ENCODE measurements at places on chromosomes 2 and 18. TPM values are rescaled to one million over a fixed set of nuclear protein-coding genes. Genes with fewer than 3 reads are reported as not detected.

DNA sequence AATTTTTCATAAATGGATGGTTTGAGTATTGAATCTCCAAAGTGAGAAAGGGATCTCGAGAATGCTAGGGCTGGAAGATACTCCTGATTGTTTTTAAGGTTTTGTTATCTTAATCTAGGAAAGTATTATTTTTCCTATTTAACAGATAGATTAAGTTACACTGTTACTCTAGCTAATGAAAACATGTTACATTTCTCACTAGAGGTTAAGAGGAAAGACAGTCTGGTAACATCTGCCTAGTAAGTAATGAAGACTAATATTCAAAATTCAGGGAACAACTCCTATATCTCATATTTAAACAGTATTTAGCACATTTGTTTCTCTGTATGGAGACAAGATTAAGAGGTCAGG, 2.0 kb downstream of the GALNT3 start:
- no peak for DNase-seq

- no peak for DNase-seq
Observed at GRCh38 chr2:30136764-30137444, 9.9 kb upstream of the YPEL5 start.

Gene TTL
- total RNA-seq = 9.5 TPM

Gene KCNS3
- 2.8 TPM for total RNA-seq

Gene CNGA3
- total RNA-seq = not detected

DNA sequence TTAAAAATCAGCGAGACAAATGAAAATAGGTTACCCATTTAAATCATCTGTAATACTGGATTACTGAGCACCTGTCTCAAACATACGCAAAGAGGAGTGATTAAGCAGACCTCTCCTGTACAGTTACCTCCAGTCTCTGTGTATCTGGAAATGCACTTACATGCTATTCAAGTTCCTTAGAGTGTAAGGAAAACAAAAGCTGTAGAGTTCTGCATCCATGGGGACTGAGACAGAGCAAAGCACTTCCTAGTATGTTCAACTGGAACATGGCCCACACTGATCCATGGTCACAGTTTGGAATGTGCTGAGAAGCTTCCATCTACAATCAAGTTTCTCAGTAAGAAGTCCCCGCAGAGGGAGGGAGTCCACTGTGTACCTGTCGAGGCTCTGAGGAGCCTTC, 63.9 kb downstream of the PPP4R1 start:
- no peak for DNase-seq

GRCh38 chr2:80643598-80643997, 339.0 kb upstream of the LRRTM1 start:
- DNase-seq = no peak

- no peak for DNase-seq
Observed at GRCh38 chr2:64267699-64268098, 123.5 kb upstream of the PELI1 start.

Gene TRIM43
- total RNA-seq = not detected

GRCh38 chr2:68743531-68743930, 8.9 kb downstream of the ARHGAP25 start:
- DNase-seq = no peak

GRCh38 chr2:15159751-15160177, 401.4 kb downstream of the NBAS start:
- no peak for DNase-seq

DNA sequence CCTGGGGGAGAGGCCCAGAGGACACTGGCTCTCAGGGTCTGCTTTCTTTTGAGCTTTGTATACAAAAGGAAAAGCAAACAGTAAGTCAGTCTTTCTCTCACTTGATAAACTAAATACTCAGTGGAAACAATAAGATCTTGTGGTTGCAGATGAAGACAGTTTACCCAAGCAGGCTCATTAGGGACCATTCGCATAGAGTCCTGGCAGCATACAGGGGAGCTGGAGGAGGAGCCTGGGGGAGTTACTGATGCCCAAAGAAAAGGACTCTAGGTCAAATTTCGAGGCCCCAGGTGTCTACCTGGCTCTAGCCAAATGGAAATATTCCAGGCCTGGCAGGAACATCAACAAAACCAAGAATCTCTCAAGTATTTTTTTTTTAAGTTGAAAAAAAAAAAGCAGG, 225.3 kb downstream of the CNTNAP5 start:
- DNase-seq = no peak

Gene GULP1
- total RNA-seq = 6.9 TPM

- DNase-seq = no peak
Observed at GRCh38 chr2:86336675-86337243, 667 bp downstream of the REEP1 start.

DNA sequence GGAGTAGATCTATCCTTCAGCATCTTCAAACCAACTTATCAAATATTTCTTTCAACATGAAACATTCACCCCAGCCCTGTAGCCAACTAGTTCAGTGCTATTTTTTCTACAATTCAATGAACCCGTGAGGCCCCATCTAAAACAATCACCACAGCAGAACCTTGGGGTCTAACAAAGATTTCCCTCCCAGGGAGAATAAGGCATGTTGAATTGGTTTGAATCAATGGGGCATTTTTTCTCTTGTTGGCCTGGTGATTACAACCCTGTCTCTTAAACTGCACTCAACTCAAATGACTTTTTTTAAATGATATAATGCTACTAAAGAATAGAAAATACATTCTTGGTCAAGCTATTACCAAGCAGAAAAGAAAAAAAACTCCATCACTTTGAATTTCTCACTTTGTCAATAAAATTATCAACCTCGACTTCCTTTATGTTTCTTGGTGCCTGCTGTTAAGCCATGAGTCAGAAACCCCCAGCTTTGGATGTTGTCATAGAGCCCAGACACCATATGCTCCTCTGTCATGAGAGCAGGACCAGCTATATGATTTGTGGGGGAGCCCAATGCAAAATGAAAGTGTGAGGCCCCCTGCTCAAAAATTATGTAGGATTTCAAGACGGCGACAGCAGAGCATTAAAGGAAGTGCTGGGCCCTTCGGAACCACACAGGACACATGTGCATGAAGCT, 282.4 kb downstream of the MEIS1 start:
- no peak for DNase-seq

GRCh38 chr2:119108186-119108585, 50.4 kb downstream of the C1QL2 start:
- DNase-seq = peak; percentile 20

DNA sequence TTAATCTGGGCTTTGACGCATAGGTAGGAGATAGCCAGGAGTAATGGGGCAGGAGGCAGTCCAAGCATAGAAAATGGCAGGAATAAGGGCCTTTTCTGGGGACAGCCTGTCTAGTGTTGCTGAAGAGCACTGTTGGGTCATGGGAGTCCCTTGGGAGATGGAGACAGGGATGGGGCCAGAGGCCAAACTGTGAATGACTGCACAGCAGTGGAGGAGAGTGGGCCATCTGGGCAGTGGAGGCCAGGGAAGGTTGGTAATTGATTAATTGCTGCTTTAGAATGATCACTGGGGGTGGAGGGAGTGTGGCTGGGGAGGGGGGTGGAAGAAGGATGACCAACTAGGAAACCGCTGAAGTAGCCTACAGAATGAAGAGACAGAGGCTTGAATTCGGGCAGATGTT, 28.6 kb upstream of the CREG2 start:
- no peak for DNase-seq

GRCh38 chr2:68663371-68664156, 20.2 kb downstream of the PROKR1 start:
- no peak for DNase-seq

DNA sequence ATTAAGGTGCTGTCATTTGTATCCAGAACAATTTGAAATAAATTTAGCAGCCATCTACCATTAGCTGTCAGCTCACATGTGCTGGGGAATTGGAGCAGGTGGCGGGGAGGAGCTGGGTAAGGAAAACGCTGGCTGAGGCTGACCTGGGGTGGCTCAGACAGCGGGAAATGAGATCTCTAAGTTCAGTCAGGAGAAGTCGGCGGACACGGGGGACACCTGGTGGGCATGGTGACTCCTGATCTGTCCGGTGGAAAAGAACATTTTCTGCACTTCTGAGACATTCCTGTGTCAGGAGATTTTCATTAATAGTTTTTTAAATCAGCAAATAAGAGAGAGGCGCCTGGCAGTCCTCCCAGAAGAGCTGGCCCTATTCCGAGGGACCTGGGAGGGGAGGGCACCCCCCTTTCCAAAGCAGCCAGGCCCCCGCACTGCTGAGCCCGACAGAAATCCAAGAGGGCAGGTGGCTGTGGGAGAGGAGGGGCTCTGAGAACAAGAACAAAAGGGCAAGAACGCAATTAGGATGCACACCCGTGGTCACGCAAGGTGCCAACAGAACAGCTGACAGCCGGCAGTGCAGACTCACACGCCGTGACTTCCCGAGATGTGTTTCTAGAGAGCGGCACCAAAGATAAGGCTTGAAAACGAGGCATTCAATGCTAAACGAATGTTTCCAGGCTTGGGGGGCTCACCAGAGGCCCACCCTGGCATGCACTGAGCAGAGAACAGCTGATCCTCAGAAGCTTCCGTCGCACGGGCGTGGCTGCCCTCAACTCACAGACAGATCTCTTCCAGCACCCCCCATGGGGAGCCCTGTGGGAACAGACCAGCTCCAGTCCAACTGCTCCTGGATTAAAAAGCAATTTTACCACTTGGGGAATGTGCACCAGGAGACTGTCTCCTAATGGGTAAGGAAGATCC, 26.4 kb downstream of the SLC66A2 start:
- DNase-seq = peak; percentile 29

DNA sequence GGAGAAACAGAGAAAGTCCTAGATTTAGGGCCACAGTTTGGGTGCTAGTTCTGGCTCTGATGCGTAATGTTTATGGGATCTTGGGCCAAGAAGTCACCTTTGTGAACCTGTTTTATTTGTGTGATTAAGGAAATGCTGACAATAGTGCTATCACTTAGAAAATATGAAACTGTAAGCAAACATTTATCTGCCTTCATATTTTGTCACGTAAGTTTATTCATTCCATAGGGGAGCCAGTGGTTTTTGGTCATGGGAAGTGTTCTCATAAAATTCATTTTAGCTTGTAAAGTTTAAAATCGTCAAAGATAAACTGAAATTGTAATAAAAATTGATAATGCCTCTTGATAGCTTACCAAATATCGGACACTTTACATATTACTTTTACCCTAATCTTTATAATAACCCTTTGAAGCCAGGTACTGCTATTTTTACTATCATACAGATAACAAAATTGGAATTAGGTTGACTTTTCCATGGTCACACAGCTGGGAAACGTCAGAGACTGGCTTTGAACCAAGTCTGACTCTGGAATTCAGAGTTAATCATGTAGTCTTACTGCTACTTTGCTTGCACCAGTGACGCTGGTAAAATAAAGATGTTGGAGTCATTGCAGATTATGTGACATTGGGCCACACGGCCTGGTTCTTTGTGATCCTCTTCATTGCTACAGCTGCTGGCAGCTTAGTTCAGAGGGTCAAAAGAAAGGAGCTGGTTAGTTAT, 99.7 kb downstream of the ICA1L start:
- DNase-seq = no peak

Gene VIT
- 0.17 TPM for total RNA-seq

DNA sequence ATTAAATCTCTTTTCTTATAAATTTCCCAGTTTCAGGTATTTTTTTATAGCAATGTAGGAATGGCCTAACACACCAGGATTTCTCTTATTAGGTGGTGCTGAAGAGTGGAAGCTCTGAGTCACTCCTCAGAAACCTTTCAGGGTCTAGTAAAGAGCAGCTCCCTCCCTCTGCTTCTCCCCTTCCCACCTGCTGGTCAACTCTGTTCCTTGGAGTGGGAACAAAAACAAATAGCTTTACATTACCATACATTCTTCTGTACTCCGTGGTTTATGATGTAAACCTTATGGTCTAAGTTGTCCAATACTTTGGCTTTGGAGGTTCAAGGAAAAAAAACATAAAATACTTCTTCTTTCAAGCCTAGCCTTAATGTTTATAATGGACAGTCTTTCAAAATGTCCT, 2.7 kb upstream of the IL1R1 start:
- DNase-seq = no peak

DNA sequence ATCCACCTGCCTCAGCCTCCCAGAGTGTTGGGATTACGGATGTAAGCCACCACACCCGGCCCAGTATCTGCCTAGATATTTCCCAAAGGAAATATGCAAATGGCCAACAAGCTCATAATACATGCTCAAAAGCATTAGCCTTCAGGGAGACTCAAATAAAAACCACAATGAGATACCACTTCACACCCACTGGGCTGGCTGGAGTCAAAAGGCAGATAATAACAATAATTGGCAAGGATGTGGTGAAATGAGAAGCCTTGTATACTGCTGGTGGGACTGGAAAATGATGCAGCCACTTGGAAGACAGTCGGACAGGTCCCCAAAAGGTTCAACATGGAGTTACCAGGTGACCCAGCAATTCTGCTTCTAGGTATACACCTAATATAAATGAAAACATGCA, 20.5 kb upstream of the ZNF516 start:
- DNase-seq = no peak

GRCh38 chr2:76633276-76633921, 888.8 kb downstream of the LRRTM4 start:
- no peak for DNase-seq

Gene LIMS1
- 37.1 TPM for total RNA-seq

Data from liver (tissue), 10 donors.